H1 (cell line): ENCODE measurements at places on chromosomes 4 and X. TPM values are rescaled to one million over a fixed set of nuclear protein-coding genes. Genes with fewer than 3 reads are reported as not detected.
A peak's percentile ranks its signal among the peaks of the same experiment; 100 is the strongest.

GRCh38 chrX:119617517-119618164, 11.4 kb upstream of the NKRF start:
- H3K36me3 ChIP-seq: no peaks in the 10 kb centered on the region
- peak overlapping the region; percentile 29; the same call in 1 of the 2 replicates for H3K4me3 ChIP-seq
- H3K27me3 ChIP-seq: no peaks in the 10 kb centered on the region

GRCh38 chrX:50622751-50623150, 152.1 kb upstream of the DGKK start:
- no peaks in the 10 kb centered on the region for H3K4me1 ChIP-seq
- no peaks in the 10 kb centered on the region for H3K36me3 ChIP-seq
- no peak for DNase-seq
- no peak overlapping the region for H3K4me3 ChIP-seq
- H3K27me3 ChIP-seq: no peaks in the 10 kb centered on the region

GRCh38 chr4:37603070-37603468, 83.1 kb downstream of the RELL1 start:
- no peak overlapping the region for H3K4me3 ChIP-seq
- H3K4me1 ChIP-seq: no peaks in the 10 kb centered on the region; the same call in 1 of the 2 replicates
- no peak overlapping the region for H3K27ac ChIP-seq
- H3K36me3 ChIP-seq: no peaks in the 10 kb centered on the region
- no peaks in the 10 kb centered on the region for H3K27me3 ChIP-seq

DNA sequence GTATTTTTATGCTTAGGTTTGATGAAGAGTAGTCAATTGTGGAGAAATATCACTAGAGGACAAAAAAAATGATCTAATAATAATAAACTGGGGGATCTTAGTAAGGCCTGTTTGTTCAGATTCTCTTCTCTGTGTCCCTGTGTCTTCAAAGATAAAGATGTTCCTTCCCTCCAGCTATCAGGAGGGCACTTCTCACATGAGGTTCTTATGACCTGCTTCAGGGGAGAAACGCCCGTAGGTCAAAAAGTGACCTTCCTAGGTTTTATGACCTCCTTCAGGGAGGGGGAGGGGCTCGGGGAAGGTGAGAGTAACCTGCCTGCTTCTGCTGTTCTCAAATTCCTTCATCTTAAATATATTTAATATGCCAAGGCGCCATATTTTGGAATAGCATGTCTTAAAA, 89.2 kb upstream of the JADE1 start:
- H3K27me3 ChIP-seq: no peaks in the 10 kb centered on the region
- no peak overlapping the region for H3K4me3 ChIP-seq
- peaks cover 7% of the 10 kb centered on the region for H3K4me1 ChIP-seq
- H3K27ac ChIP-seq: no peak overlapping the region
- no peak for DNase-seq

DNA sequence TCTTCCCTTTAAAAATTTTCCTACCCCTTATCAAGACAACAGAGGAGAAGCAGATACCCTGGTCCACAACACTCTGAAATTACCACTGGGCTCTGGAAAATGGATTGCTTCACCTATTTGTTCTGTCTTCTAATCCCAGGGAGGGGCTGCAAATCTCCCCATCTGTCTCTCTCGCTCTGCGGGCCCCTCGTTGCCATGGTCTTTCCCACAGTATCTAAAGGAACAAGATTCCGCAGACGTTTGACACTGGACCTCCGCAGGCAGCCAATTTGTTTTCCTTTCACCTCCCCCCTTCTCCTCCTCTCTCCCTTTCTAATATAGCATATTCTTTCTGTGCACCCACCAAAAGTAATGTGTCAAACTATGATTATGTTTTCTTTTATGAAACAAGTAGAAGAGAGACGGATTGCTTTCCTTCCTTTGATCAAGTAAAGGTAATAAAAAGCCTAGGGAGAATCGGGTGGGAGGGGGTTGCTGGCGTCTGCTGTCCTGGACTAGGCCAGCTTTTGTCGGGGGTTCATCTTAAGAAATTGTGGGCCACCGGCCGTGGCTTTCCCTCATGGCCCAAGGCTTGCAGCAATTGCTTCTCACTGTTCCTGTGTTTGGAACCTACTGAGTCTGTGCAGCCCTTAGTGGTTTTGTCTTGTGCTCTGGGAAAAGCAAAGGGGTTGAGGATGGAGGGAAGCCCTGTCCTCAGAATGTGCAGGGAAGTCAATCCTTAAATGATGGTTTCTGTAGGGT, 81.0 kb downstream of the MGST2 start:
- no peak overlapping the region for H3K4me3 ChIP-seq

- no peak overlapping the region for H3K4me3 ChIP-seq
- no peak overlapping the region for H3K27ac ChIP-seq
- H3K27me3 ChIP-seq: no peaks in the 10 kb centered on the region
- no peaks in the 10 kb centered on the region for H3K36me3 ChIP-seq
Measured at GRCh38 chrX:20311505-20311904, 44.8 kb upstream of the RPS6KA3 start.

- no peak overlapping the region for H3K27ac ChIP-seq
- H3K4me3 ChIP-seq: no peak overlapping the region
- H3K4me1 ChIP-seq: no peaks in the 10 kb centered on the region
Measured at GRCh38 chr4:26958925-26959653, 98.4 kb downstream of the STIM2 start.

GRCh38 chr4:185481401-185481800, 9.9 kb upstream of the CCDC110 start:
- peaks cover 43% of the 10 kb centered on the region for H3K27me3 ChIP-seq
- H3K36me3 ChIP-seq: no peaks in the 10 kb centered on the region
- H3K27ac ChIP-seq: no peak overlapping the region
- DNase-seq: no peak
- no peaks in the 10 kb centered on the region for H3K4me1 ChIP-seq

DNA sequence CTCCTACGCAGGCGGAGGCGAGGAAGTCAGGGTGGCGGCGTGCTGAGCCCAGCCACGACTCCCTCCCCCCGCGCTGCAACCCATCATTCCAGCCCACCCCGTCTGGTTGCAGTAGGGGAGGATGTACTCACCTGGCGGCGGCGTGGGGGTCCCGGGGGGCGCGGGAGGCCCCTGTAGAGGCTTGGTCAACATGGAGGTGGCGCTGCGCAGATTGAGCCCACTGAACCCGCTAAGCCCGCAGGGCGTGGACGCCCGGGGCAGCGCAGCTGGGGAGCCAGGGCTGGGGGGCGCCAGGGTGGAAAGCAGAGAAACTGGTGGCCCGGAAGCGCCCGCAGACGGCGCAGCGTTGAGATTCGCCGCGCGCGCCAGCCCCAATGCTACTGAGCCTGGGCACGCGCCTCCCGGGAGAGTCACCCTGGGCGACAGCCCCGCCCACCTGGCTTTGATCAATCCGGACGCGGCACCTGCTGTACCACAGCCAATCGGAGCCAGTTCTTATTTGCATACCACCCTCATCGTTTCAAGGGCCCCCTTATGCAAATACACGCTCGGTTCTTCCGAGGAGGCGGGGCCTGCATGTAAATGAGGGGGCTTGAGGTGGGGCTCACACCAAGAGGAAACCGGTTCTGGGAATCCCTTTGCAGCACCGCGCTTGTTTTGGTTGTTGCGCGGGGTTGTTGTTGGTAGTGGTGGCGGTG, at the start of gene PIM2:
Gene PIM2 (minus strand): TSS at position 382 of the 698 bp plus-strand sequence. CDS start 190 bp downstream, at position 192.
- H3K27ac ChIP-seq: peak within 1 kb of the TSS; percentile 83
- no peaks in the 10 kb centered on the region for H3K27me3 ChIP-seq
- DNase-seq: peak; percentile 84
- peaks cover 8% of the 10 kb centered on the region for H3K4me1 ChIP-seq
- H3K4me3 ChIP-seq: peak within 1 kb of the TSS; percentile 72

DNA sequence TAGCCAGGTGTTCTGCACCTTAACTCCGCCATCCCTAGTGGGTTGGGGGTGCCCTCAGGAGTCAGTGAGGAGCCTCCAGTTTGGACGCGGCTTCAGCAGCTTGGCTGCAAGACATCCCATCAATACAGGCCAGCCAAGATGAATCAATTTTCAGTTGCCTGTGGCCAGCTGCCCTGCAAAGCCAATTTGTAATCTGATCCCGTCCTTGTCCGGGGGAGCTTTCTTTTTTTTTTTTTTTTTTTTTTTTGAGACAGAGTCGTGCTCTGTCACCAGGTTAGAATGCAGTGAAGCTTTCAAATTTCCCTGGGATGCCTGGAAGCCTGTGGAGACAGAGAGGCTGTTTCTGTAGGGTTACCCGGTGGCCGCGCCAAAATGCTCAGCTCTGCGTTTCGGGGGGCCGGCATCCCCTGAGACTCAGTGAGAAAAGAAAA, 192.5 kb downstream of the ASMT start:
- H3K4me3 ChIP-seq: peak overlapping the region; percentile 21
- H3K27me3 ChIP-seq: no peaks in the 10 kb centered on the region
- DNase-seq: peak; percentile 5

DNA sequence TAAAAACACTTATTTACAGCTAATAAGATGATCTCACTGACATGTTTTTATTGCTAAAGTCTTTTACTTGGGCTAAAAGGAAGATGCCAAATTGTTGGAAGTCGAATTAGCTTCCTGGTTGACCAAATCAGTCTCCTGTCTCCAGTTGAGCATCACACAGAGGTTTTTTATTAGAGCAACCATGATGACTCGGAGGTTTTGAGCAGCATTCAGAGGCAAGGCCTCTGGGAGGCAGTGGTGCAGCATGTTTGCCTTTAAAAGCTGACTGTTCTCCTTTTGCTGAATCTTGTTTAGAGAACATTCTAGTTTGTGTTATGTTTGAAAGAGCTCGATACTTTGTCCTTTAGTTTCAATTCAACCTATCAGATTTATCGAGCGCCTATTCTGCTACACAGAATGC, 2.1 kb downstream of the UCHL1 start:
- H3K27me3 ChIP-seq: no peaks in the 10 kb centered on the region
- H3K36me3 ChIP-seq: peaks cover 57% of the 10 kb centered on the region
- peak overlapping the region; percentile 97 for H3K4me3 ChIP-seq

DNA sequence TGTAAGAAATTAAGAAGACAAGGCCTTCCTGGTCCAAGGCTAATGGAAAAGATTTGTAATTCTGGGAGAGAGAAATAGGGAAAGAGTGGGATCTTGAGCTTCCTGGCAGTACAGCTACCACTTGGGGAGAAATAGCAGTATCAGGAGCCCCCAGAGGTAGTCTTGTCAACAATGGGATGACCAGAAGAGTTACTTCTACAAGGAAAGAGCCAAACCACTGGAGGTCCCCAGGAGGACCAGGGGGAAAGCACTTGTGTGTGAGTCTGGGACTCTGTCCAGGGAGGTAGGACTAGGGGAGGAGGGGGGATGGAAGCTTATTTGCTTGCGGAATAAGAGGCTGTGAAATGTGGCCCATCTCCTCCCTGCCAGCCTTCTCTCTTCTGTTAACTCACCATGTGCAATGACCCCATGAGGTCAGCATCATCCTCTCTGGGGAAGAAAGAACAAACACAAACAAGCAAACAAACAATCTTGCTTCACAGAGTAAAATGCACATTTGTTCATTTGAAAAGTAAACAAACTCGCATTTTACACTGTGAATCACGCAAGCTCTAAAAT, 160.1 kb downstream of the STK32B start:
- no peaks in the 10 kb centered on the region for H3K36me3 ChIP-seq
- no peaks in the 10 kb centered on the region for H3K27me3 ChIP-seq
- H3K4me3 ChIP-seq: no peak overlapping the region
- no peaks in the 10 kb centered on the region for H3K4me1 ChIP-seq

GRCh38 chr4:1300466-1301455, 11.1 kb downstream of the MAEA start:
- DNase-seq: no peak
- peaks cover 2% of the 10 kb centered on the region for H3K36me3 ChIP-seq

DNA sequence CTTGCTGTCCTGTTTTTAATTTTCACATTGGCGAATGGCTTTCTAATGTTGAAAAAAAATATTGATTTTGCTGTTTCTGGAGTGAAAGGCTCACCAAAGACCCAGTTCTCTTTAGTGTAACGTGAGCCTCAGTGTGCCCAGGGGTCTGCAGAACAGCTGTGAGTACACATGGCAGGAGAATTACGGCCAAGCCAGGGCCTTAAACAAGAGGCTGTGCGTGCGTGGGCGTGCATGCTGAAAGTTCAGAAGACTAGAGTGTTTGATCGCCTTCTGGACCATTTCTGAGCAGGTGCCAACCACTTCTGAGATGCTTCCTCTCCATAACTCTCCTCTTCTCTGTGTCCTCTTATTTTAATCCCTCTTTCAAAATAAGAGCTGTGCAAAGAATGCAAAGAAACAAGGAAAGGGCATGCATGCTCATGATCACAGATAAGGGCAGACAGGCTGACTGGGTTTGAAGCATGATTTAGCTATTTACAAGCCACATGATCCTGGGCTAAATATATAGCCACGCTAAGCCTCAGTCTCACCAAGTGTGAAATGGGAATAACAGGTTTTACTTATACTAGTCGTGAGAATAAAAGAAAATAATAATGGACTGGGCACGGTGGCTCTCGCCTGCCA, 9.9 kb downstream of the PHEX start:
- H3K4me1 ChIP-seq: no peaks in the 10 kb centered on the region
- H3K4me3 ChIP-seq: no peak overlapping the region
- H3K36me3 ChIP-seq: no peaks in the 10 kb centered on the region
- H3K27ac ChIP-seq: no peak overlapping the region

DNA sequence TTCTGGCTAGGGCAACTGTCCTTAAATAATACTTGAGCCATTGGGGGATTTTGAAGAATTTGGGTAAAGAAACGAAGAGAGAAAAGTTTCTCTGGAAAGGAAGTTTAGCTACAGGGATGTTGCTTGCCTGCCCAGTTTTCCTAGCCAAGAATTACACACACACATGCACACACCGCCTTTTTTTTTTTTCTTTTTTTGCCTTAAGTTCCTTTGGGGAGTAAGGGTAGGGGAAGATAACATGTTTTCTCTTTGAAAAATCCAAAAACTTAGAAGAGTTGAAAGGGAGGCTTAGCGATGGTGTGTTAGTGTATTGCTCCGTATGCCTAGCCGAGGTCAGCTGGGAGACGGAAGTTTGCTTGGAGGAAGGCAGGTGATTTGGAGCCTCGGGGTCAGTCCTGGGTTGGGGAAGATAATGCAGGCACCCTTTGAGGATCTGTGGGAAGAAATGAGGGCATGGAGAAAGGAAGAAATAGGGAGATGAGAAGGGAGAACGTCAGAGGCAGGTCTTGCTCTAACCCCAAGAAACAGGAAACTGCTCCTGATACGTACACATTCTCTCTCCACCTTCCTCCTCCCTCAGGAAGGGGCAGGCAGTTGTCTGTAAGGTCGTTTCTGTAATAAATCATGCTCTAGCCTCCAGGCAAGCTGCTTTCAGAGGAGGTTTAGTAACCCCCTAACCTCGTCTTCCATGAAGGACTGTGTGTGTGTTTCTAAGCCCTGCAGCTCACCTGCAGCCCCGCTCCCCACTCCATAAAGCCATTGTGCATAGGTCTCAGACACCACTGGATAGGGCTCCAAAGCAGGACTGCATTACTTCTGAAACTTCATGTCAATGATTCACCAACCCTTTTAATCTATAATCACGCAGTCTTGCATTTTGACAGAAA, 10.5 kb downstream of the KLF3 start:
- peak overlapping the region; percentile 41; the same call in 1 of the 2 replicates for H3K27ac ChIP-seq
- H3K27me3 ChIP-seq: no peaks in the 10 kb centered on the region
- no peak for DNase-seq
- peaks cover 45% of the 10 kb centered on the region for H3K4me1 ChIP-seq

GRCh38 chr4:47926667-47927258, 12.4 kb upstream of the NFXL1 start:
- no peaks in the 10 kb centered on the region for H3K36me3 ChIP-seq
- H3K27ac ChIP-seq: no peak overlapping the region
- 0 out of 2 replicates have a peak, but pooled peaks cover 4% of the 10 kb centered on the region for H3K4me1 ChIP-seq
- H3K27me3 ChIP-seq: no peaks in the 10 kb centered on the region
- DNase-seq: no peak

GRCh38 chrX:118117741-118118140, 1.1 kb upstream of the KLHL13 start:
- no peaks in the 10 kb centered on the region for H3K4me1 ChIP-seq
- H3K27me3 ChIP-seq: no peaks in the 10 kb centered on the region

Gene BEND2
- not detected in 2 replicates for total RNA-seq

Gene IQCM
- not detected in 2 replicates for total RNA-seq

Gene ODAPH
- not detected in 2 replicates for total RNA-seq

Gene VSIG1
- total RNA-seq: 1.6 and 2.2 TPM in 2 replicates

Gene APELA
- 60.2 and 65.2 TPM in 2 replicates for total RNA-seq

Gene HHIP
- total RNA-seq: 0.84 and 1.3 TPM in 2 replicates

Gene NEXMIF
- 0.55 and 0.73 TPM in 2 replicates for total RNA-seq

Gene USP17L18
- not detected in 2 replicates for total RNA-seq
